ENCODE measurements at places on chromosomes 6 and 20.

DNA sequence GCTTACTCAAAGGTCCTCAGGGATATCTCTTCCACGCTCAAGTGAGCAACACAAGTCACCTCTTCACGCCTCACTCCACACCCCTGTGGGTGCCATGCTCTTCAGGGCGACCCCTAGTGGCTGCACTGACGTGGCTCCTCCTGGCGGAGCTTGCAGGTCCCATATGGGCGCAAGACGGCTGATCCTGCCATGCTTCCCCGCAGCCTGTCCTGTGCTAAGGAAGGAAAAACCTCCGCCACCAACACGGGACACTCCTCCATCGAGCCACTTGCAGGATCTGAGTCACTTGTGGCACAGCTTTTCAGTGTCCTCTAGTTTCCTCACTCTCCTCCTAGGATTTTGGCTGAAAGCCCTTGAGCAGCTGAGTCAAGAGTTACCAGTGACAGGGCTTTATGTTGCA is 90.7 kb downstream of the KHDC1L start:
- no peak for DNase-seq

DNA sequence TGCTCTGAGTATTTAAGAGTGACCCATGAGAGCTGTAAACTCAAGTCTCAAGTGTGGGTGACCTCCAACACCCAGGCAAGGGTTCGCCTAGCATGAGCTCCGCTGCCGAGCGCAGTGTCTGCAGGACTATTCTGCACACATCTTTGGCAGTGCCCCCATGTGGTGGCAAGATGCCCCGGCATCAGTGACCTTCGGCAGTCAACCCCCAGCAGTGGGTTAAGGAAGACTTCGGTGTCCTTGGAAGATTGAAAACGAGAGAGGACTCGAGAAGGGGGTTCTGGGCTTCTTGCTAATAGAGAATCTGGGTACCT is 43.1 kb downstream of the RBM38 start:
- no peak for DNase-seq

GRCh38 chr20:7308163-7308562 is 540.7 kb downstream of the BMP2 start:
- no peak for DNase-seq

DNA sequence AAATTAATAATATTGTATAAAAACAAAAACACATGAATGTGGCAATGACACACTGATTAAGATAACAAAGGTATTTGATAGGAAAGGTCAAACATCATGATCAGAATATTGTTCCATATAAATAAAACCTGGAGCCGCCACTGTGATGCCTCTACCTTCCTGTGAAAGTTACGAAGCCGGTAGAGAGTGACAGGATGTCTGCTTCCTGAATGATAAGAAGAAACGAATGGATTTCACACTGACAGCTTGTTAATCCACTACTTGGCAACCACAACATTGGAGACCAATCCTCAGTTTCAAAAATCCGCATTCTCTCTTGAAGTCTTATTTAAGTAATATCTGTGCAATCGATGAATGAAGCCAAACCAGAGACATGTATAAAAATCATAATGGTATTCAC is 315.1 kb downstream of the HDGFL1 start:
- no peak for DNase-seq

- no peak for DNase-seq
Measured at GRCh38 chr20:60352596-60352995, 394.4 kb downstream of the CDH26 start.

DNA sequence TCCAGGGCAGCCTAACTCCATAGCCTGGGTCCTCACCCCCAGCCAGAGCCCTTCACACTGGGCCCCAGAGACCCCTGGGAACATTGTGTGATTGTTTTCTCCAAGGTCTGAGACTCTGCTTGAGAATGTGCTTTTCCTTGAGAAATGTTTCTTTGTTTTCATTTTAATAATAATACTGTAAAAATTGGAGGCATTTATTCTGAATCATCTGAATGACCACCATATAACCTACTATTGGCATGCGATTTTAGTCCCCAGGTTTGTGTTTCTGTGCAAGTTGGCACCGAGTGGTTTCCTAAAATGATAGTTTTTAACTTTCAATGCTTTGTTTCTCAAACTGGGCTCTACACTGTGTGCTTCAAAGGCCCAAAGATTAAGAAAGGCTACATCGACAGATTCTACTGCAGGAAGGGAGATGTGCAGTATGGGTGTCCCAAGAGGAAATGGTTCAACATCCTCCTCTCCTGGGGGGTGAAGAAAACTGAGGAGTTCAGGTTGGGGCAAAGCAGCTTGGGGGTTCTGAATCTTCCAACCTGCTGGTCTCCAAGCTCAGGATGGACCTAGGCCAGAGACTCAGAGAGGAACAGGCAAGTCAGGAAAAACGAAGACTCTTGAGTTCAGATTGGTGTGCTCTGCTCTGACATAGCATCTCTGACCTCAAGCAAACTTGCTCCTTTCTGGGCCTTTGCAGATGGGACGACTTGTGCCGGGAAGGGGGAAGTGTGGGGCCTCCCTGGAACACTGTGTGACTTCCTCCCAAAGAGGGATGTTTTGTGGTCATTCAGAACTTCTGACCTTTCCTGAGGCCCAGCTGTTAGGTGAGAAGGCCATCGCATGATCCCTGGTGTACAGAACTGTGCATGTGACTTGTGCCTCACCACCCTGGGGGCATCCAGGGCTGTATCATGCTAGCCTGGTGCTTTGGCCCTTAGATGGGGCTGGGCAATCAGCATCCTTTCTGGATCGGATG is 31.0 kb downstream of the DAAM2 start:
- peak; percentile 48 for DNase-seq

DNA sequence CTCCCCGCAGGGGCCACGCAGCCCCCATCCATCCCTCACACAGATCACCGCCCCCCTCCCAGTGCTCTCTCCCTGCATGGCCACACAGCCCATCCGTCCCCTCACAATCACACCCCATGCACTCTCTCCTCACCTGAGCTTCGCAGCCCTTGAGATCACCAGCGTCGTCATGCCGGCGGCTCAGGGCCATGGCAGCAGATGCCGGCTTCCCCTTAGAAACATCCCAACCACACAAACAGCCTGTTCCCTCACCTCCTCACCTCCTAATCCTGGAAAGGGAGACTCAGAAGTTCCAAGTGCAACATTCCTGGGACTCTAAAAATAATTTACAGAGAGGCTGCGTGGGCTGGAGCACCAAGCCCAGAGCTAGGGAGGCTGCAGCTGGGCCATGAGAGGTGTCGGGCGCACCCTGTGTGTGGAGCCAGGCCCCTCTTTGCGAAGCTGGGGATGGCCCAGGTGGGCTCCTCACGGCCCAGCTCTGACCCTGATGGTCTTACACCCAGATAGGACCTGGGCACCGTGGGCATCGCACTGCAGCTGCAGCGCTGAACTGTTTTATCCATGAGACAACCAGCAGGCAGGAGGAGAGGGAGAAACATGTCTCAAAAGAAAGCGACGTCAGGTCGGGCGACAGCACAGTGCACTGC is 125.3 kb downstream of the DLL1 start:
- no peak for DNase-seq

DNA sequence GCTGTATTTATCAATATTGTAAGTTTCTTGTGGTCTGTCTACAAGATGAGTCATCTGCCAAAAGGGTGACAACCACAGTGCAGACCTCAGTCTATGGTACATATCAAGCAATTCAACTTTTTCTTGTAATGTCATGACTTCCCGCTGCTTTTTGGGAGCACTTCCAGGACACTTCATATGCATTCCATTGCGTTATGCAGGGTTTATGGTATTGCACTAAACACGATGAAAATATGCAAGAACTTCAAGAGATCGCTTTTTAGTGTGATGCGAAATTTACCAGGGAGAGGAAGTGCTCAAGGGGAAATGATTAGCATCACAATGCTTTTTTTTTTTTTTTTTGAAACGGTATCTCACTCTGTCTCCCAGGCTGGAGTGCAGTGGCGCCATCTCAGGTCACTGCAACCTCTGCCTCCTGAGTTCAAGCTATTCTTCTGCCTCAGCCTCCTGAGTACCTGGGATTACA is 166.5 kb downstream of the TFAP2A start:
- DNase-seq, result peak; percentile 77

DNA sequence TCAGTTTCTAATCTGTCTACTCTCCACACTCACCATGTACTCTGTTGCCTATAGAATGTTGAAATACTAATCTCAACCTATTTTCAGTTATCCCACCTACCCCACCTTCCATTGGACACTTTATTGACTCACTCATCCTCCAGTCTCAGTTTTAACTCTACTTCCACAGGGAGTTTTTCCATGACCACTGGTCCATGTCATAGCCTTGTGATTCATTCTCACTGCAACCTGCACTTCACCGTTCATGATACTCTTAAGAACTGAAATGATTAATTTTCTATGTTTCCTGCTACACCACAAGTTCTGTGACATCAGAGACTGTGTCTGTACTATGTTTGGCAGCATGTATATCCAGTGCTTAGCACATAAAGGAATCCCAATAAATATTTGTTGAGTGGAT is 122.8 kb upstream of the HSF2 start:
- DNase-seq, result no peak

GRCh38 chr20:59808729-59809381 is 124.6 kb downstream of the SYCP2 start:
- no peak for DNase-seq

- DNase-seq, result no peak
Measured at GRCh38 chr6:23713211-23713610, 412.8 kb upstream of the NRSN1 start.

- DNase-seq, result no peak
Measured at GRCh38 chr20:1309439-1309847, 19.5 kb downstream of the SDCBP2 start.

DNA sequence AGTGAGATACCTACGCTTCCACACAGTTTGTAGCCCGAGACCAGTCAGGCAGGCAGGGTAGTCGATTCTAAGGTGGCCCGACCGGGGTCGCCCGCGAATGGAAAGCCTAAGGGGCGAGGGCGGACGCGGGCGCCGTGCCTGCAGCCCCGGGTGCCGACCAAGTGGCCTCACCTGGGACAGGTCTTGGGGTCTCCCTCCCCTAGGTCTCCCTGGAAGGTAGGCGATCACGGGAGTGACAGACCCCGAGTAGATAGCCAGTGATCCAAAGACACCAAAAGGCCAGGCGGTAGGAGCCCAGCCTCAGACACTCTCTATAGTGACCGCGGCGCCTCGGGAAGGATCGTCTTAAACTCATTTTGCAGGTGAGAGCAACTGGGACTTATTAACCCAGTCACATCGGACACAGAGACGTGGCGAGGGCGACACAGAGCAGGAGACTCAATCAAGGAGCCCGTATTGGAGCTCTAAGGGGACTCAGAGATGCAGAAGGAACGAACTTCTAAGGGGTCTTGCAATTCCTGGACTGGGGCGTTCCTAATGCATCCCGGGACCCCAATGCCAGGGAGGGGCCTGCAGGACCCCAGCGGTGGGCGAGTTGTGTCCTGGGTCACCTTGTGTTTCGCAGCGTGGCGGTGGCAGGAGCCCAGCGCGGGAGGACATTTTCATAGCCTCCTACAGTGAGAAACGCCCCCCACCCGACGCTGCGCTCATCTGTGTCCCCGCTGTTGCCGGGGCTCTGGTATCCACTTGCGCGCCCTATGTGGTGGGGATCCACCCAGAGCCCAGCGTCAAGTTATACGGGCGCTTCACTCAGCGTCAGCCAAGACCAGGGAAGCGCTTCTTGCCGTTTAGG is 2.1 kb upstream of the VSX1 start:
- no peak for DNase-seq

GRCh38 chr20:41119614-41120561 is 17.5 kb upstream of the PLCG1 start:
- DNase-seq, result no peak

GRCh38 chr6:147322299-147323162 is 118.3 kb downstream of the STXBP5 start:
- DNase-seq, result peak; percentile 69

DNA sequence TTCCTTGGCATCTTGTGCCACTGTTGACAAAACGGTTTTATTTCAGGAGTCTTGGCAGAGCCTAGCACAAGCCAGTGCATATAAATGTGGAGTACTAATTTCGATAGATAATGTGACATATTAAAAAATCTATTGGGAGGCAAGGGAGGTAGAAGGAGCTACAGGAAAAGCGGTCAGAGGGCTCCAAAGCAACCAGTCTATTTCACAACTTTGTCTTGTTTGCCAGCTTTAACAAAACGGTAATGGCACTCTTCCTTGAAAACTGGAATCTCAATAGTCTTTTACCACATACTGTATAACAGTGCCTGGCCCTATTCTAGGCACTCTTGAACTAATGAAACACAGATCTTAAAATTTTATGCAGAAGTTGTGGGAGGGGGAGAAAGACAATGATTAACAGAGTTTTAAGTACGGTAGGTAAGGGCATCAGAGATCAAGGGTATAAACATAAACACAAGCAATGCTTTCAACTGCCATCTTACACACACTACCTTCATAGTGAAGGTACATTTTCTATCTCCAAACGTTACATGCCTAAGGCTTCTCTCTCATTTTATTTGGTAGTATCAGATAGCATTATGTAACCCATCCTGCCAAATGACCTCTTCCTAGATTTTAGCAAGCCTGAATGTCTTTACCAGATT is 33.5 kb upstream of the SYNCRIP start:
- DNase-seq, result no peak

- DNase-seq, result no peak
Measured at GRCh38 chr6:124854338-124854922, 107.8 kb upstream of the RNF217 start.

GRCh38 chr20:23162887-23163286 is 76.8 kb upstream of the CD93 start:
- DNase-seq, result no peak

DNA sequence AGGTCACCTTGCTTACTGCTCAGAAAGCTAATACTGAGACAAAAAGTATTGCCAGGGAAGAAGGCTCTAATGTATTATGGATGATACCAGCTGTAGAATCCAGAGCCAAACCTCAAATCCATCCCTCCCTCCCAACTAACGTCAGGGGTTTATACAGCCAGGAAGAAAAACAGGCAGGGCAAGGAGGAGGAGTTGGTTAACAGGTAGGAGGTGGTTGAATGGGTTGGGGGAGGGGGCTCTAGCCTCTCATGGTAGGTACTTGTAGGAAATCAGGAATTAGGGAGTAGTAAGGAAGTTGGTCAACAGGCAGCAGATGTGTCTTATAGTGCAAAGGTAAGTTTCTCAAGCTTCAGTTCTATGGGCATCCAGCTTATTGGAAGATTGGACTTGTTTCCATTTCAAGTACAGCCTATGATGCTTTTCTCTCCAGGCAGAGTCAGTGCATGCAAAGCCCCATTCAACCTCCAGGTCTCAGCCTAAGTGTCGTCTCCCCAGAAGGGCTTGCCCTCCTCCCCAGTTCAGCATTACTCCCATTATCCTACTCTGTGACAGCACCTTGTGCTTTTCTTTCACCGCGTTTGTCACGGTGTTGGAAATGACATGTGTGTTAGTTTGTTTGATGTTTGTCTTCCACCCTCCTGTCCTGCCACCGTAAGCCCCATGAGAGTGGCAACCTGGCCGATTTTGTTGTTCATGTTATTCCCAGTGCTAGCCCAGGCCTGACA is 38.1 kb downstream of the PNLDC1 start:
- no peak for DNase-seq

GRCh38 chr6:110354153-110354552 is 4.0 kb downstream of the METTL24 start:
- no peak for DNase-seq
